Muscle of leg (tissue), 16 donors: ENCODE measurements at places on chromosomes 7 and 10.
A peak's percentile ranks its signal among the peaks of the same experiment; 100 is the strongest.

DNA sequence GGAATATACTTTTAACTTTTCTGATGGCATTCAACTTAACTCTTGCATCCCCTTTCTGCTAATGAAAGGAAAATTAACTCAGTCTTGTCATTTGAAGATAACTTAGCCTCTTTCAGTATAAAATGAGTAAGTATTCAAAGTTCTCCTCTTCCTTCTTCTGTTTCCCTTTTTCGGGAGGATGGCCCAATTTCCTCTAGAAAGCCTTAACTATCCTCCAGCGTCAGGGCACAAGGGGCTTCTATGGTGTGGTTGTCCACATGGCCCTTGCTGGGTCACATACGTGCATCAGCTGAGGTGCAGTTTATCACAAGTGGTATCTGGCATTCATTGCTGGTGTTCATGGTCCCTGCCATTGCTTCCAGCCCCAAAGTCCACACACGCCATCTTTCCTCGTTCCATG is 17.8 kb upstream of the GSAP start:
- no peak for DNase-seq

GRCh38 chr10:114404171-114405010 is at the start of gene AFAP1L2:
Gene AFAP1L2 (minus strand): TSS chr10:114404502. CDS start chr10:114404455, 47 bp downstream.
- DNase-seq, result peak; percentile 79

- DNase-seq, result no peak
Observed at GRCh38 chr7:96612034-96612433, 97.6 kb downstream of the SEM1 start.

DNA sequence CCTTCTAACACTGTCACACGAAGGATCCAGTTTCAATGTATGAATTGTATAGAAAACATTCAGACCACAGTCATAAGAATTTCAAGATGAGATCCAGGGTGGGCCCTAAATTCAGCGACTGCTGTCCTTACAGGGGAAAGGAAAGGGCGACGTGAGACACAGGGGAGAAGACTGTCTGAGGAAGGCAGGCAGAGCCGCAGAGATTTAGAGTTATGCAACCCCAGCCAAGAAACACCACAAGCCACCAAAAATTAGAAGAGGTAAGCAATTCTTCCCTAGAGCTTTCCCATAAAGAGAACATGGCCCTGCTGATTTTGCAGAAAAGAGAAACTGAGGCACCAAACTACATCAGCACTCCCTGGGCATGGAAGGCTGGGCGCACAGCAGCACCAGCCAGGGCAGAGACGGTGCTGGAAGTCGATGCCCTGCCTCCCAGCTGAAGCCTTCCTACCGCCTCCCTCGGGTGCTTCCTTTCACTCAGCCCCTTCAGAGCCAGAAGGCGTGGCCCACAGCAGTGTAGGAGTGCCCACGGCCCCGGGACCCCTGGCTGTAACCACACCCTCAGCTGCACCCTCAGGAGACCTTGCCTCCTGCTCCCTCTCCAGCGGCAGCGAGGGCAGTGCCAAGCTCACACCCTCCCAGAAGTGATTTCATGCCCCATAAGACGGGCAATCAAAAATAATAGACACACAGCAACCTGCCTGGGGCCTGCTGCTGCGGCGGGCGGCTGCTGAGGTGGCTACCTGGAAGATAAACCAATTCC is 81.0 kb upstream of the LRRC4 start:
- no peak for DNase-seq

- no peak for DNase-seq
Observed at GRCh38 chr7:118684796-118685195, 460.3 kb downstream of the ANKRD7 start.

GRCh38 chr7:135372222-135372621 is 137.7 kb downstream of the CNOT4 start:
- DNase-seq, result no peak

GRCh38 chr10:112565434-112566053 is 118.5 kb downstream of the VTI1A start:
- peak; percentile 82 for DNase-seq

DNA sequence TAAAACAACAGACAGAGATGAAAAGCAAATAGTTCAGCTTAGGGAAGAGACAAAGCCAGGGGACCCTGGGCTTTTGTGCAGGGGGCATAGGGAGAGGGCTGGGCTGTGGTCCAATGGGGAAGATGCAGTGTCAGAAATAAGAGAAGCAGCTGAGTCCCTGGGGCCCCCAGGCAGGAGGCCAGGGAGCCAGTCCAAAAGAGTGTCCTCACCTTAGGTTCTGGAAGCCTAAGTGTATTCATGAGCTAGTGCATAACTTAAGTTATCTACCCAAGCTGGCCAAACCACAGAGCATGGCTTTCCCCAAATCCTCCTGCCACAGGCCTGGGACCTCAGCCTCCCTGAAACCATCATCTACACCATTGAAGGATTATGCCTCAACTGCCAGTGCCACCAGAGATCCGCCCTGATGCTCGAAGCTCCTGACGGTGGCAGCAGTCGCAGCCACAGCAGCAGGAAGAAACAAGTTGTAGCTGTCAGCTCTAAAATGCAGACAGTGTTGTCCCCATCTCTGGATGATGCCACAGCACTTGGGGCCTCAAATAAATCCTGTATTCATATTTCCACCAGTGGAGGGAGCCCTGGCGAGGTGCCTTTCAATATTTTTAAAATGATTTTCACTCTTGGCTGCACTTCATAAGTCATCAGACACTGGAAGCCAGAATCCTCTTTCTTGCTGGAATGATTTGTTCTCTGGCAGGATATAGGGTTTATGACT is 574.6 kb downstream of the GRID1 start:
- DNase-seq, result peak; percentile 93

- DNase-seq, result no peak
Observed at GRCh38 chr7:21939136-21939857, 6.4 kb downstream of the CDCA7L start.

- no peak for DNase-seq
Observed at GRCh38 chr7:27124902-27125689, 5.5 kb downstream of the HOXA4 start.

- DNase-seq, result peak; percentile 86
Observed at GRCh38 chr7:873367-874002, 2.9 kb upstream of the GET4 start.

DNA sequence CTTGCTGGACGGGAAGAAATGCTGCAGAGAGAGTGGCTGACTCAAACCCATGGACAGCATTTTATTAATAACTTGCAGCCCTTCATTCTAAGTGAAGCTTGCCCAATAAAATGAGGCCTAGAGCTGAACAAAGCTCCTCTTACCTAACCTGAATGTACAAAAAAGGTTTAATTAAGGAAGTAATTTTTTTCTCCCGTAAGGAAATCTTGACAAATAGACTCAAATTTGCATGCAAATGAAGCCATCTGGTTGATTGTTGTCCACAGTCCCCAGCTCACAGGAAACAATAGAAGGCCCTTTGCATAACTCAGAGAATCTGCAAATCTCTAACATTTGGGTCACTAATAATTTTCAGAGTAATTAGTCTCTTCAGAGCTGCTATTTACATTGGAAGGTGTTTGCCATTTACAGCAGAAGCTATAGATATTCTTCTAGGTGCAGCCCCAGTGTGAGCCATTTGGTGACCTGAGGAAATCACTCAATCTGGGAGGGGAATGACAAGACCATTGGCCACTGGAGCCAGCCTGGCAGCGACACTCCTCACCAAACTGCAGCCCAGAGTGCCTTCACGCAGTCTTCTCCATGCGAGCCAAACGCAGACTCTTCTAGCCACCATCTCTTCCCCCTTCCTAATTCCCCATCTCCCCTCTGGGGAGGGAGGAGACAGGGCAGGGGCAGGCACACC is 483.0 kb upstream of the C7orf33 start:
- DNase-seq, result no peak

DNA sequence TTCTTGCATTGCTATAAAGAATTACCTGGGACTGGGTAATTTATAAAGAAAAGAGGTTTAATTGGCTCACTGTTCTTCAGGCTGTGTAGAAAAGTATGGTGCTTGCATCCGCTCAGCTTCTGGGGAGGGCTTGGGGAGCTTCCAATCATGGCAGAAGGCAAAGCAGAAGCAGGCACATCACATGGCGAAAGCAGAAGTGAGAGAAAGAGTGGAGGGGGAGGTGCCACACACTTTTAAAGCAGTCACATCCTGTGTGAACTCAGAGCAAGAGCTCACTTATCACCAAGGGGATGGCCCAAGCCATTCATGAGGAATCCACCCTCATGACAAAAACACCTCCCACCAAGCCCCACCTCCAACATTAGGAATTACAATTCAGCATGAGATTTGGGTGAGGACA is 303.5 kb downstream of the OTUD1 start:
- DNase-seq, result no peak

GRCh38 chr7:50648076-50648475 is 82.9 kb upstream of the DDC start:
- DNase-seq, result no peak

DNA sequence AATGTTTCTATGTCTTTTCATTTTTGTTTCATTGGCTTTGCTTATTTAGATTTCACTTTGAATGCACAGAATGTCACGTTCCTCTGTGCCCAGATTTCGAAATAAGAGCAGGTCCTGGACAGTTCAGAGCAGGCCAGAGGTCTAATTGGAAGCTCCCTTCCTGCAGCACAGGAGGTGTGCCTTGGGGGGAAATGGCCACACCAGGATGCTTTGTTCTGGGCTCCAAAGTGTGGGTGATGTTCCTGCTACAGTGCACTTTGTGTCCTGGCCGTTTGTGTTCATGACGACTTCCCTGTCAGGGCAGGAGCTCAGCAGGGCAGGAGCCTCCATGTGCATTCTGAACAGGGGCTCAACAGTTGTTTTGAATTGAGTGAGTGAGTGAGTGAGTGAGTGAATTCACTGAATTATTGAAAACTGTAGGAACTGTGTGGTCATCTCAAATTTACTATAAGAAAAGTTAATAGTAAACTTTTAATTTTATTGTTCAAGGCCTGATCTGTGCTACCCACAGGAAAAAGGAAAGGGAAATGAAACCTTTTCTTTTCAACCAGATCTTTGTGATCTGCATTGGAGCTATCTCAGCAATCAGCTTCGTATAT is 109.5 kb upstream of the GJD4 start:
- DNase-seq, result no peak

DNA sequence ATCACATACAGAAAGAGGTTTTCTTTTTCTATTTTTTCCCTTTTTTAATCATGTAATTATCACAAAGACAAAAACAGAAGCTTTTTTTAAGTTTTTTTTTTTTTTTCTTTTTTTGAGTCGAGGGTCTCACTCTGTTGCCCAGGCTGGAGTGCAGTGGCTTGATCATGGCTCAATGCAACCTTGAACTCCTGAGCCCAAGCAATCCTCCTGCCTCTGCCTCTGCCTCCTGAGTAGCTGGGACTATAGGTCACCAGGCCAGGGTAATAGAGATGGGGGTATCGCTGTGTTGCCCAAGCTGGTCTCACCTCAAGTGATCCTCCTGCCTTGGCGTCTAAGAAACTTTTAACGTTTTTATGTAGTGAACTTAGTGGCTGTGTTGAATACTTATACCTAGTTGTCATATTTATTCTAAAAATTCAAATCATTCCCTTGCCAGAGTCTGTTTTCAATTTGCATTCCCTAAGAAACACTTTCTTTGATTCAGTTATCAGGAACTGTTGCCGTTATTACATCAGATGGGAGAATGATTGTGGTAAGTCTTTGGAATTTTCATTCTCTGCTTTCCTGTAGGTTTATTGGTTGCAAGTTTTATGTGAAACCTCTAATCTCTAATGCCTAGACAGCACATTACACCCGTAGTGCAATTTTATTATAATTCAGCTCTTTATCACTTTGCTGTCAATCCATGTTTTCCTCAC is 1.3 kb downstream of the LSM8 start:
- DNase-seq, result no peak

DNA sequence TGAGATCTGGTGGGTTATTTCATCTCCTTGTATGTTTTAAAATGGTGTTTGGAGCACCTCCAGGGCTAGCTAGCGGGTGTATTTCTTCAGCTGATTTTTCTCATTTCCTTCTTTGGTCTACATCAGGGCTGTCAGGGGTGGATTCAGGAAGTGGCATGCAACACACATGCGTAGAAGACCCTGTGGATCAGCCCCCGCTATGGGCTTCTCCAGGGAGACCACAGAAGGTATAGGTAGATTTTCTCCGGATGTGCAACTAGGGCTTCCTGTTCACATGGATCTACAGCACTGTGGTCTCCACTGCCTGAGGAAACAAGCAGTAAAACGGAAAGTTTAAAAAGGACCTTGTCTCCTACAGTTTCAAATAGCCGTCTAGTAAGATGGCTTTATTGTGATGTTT is 10.4 kb downstream of the NUB1 start:
- DNase-seq, result peak; percentile 16

GRCh38 chr10:22629852-22630233 is 84.5 kb downstream of the PIP4K2A start:
- DNase-seq, result no peak
